ENCODE measurements at places on chromosomes 2 and 18.

- DNase-seq, result peak; percentile 75
These were observed 90.1 kb downstream of the ACKR3 start for GRCh38 chr2:236659758-236660150.

DNA sequence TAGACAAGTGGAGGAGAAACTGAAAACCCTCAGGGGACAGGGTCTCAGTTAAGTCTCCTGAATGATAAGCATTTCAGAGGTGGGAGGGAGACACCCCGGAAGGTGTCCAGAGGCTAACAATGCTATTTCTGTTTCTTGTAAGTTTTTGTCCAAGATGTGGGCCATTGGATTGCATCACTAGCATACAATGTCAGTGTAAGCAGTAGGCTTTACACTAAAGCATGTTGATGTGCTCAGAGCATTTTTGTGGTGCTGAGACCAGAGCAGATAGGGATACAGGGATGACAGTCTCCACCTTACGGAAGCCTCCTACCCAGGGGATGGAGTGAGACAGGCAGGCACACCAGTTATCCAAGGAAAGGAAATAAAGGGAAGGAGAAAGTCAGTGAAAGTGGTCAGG is 2.2 kb upstream of the IL1R1 start:
- DNase-seq, result no peak

- DNase-seq, result peak; percentile 6
These were observed 35.4 kb upstream of the STK17B start for GRCh38 chr2:196206804-196207203.

DNA sequence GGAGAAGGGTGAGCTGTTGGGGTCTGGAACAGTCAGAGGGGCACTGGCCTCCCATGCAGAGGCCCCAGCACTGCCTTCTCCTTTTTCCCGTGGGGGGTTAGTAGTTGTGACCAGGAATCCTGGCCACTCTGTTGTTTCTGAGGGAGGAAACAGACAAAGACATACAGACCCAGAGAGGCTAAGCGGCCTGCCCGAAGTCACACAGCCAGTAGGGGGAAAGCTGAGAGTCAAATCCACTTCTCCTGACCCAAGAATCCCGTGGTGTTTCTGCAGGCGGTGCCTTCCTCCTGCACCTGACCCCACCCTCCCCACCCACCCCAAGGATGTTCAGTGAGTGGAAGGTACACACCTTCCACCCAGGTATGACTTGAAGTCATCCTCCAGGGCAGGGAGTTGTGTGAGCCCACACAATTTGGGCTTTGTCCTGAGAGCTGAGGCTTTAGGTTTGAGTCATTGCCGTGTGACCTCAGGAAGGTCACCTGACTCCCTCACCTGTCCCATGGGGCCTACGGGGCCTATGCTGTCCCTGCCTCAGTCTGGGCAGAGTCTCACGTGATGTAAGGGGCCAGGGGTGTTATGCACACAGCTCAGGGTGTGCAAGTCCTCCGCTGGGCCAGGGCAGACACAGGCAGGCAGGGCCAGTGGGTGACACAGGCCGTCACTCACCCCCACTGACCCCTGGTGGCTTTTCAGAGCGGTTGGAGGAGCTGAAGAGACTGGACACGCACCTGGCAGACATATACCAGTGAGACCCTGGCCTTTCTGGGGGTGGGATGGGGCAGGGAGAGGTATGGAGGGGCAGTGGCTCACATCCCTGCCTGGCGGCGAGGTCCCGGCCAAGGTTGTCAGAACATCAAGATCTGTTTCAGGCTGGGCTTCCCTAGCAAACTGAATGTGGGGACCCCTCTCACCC is 5.0 kb downstream of the NT5DC4 start:
- DNase-seq, result no peak

DNA sequence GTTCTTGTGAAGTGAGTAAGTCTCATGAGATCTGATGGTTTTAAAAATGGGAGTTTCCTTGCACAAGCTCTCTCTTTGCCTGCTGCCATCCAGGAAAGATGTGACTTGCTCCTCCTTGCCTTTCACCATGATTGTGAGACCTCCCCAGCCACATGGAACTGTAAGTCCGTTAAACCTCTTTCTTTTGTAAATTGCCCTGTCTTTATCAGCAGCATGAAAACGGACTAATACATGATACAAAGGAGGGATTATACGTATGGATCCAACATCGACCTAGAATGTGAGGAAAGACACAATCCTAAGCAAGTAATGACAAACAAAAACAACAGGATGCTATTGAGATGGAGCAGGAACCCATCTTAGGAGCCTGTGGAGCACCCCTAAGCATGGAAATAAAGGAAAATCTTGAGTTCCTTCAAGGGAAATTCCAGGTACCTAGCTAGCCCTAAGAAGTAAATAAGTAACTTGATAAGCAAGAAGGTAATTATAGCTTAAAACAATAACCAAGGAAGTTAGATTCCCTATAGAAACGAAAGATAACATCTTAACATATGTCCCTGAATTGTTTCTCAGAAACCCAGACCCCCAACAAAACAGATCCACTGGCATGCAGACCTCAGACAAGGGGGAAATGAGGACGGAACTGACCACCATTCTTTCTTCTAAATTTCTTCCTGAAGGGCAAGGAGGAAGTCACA is 1.5 kb upstream of the TNFRSF11A start:
- DNase-seq, result no peak

DNA sequence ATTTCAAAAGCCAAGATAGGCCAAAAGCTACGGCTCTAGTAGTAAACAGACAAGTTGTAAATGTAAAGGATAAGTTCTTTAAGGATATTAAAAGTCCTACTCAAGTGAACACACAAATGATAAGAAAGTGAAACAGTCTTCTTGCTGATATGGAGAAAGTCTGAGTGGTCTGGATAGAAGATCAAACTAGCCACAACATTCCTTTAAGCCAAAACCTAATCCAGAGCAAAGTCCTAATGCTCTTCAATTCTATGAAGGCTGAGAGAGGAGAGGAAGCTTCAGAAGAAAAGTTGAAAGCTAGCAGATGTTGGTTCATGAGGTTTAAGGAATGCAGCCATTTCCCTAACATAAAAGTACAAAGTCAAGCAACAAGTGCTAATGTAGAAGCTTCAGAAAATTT is 111.7 kb upstream of the ZEB2 start:
- no peak for DNase-seq

DNA sequence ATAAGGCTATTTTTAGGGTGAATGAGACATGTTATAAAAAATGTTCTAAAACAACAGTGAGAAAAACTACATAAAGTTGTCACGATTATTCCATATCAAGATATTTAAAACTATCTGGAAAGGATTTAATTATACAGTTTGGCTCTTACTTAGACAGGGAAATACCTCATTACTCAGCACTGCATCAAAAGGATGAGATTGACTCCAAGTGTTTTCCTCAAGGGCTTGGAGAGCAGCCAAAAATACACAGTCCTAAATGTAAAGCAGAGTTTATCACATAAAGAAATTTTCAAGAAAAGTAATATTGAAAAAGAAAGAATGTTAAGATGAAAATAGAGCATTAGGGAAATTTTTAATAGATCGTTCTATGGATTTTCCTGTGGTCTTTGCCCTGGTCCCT is 285.5 kb upstream of the NETO1 start:
- DNase-seq, result no peak

DNA sequence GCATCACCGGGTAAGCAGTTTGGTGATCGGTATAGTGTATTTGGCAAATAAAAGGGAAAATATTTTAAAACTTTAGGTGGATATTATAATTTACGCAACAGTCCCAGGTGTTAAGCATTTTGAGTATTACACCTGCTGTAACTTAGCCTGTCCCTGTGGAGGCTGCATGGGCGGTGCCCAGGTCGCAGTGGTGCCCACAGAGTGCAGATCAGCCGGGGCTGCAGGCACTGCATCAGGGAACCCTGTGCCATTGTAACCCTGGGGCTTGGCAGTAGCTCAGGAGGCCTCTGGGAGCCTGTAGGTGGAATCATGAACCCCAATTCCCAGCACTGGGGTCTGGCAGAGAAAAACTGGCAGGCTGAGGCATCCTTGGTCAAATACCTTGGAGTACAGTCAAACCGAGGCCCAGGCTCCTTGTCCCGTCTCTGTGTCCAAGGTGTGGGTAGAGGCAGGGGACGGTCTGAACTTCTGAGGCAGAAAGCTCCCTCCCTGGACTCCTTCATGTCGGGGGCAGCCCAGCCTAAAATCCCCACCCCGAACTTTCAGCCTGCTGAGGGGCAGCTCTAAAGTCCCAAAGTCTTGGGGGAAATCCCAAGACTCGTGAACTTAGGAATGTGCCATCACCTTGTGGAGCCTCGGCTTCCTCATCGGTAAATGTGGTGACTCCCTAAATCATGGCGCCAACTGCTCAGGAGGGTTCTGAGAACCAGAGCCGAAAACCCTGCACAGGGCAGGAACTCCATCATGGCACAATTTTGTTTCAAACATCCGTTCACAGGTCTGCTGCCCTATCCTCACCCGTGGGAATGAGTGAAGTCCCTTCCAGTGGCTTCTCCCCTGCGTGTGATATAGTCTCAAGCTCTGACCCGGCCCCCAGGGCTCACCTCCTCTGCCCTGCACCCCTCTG is 85.7 kb downstream of the INHBB start:
- DNase-seq, result no peak
